ENCODE measurements at places on chromosomes 1 and 21.

- DNase-seq: peak; percentile 27
Observed at GRCh38 chr1:24186993-24187790, at the start of gene IFNLR1. Gene IFNLR1, minus strand, starts transcription at chr1:24187289. Its CDS starts 41 bp downstream, at chr1:24187248.

DNA sequence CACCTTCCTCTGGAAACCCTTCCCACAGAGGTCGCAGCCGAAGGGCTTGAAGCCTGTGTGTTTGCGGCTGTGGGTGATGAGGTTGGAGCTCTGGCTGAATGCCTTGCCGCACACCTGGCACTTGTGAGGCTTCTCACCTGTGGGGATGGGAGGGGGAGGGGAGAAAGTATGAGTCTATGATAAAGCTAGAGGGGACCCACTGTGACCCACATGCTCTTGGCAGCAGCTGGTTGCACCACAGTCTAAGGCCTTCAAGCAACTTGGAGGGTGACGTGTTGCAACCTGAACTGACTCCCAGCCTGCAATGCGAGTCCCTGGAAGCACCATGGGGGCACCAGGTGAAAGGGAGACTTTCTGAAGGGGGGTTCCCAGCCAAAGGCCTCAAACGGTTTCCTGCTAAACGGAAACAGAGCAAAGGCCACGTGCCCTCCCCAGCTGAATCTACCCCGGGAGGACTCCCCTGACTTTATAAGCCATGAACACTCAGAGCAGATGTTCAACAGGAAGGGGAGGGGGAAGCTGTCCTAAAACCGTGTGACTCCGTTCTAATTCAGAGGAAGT lies 10.6 kb downstream of the GFI1 start:
- no peak for DNase-seq

GRCh38 chr1:248757784-248758195 lies 2.2 kb upstream of the LYPD8 start:
- no peak for DNase-seq

GRCh38 chr1:22402356-22403053 lies 49.1 kb upstream of the ZBTB40 start:
- DNase-seq: no peak

GRCh38 chr1:186093437-186093836 lies 281.6 kb downstream of the TPR start:
- DNase-seq: no peak

DNA sequence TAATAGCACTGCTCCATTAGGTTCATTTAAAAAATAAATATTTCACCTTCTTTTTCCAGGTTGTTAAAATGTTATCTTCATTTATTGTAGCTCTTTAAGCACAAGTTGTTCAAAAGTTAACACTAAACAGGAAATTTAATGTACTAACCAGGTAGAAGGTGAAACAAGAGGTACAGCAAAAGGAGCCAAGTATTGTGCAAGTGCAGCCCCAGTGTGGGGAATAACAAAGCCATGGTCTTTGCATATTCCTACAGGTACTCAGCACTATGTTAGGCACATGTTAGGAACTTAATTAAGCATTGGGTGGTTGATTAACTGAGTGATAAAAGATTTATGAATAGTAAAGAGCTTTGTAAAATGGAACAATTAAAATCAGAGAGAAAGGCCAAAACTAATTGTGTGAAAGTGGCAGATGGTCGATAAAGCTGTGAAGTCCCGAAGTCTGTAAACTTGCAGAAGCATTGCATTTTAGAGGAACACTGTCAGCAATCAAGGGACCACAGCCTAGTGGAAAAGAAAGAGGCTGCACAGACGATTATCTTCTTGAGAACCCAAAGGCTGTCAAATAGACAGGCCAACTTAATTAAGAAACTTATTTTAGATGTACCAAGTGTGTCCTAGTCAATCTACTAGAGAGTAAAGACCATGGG lies 185.8 kb downstream of the SLC44A5 start:
- no peak for DNase-seq

GRCh38 chr1:155860970-155861510 lies 1.7 kb downstream of the SYT11 start:
- no peak for DNase-seq

Measured in stimulated activated CD4-positive, alpha-beta T cell treated with anti-CD3 and anti-CD28 coated beads, Interleukin-15, amount 100 ng/mL, for 1 hour (primary cell).